NCI-H146 (cell line): ENCODE measurements at places on chromosomes 3 and 15.

DNA sequence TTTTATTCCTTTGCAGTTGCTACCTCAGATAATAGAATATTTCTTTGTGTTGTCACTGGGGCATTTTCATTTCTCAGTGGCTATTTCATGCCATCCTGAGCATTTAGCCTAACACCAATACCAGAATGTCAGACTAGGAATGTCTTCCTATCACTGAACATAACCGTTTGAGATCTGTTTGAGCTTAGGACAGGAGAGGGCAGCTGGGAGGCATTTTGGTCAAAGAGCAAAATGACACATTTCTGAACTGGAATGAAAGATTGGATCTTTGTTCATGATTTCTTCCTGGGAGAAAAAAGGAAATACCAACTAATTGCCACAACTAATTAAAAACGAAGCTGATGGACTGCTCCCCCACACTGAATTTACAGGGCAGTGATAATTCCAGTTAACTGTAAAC is 921.3 kb upstream of the NR2F2 start:
- no peak for DNase-seq

- DNase-seq, result no peak
Measured at GRCh38 chr15:75022783-75023180, 608 bp upstream of the PPCDC start.

GRCh38 chr3:61966200-61966599 is 404.8 kb downstream of the PTPRG start:
- no peak for DNase-seq

GRCh38 chr3:99896482-99896881 is 78.8 kb downstream of the CMSS1 start:
- peak; percentile 56 for DNase-seq

GRCh38 chr3:153623834-153624233 is 461.8 kb downstream of the RAP2B start:
- no peak for DNase-seq

- no peak for DNase-seq
Measured at GRCh38 chr3:162764808-162765071, 1268.1 kb downstream of the OTOL1 start.

DNA sequence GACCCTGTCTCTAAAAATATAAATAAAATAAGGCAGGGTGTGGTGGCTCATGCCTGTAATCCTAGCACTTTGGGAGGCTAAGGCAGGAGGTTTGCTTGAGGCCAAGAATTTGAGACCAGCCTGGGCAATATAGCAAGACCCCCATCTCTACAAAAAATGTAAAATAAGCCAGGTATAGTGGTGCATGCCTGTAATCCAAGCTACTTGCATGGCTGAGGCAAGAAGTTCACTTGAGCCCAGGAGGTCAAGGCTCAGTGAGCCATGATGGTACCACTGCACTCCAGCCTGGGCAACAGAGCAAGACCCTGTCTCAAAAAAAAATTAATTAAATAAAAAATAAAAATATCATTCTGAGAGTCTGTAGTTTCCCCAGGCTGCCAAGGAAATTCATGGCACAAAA is 4.1 kb upstream of the JAGN1 start:
- DNase-seq, result no peak

DNA sequence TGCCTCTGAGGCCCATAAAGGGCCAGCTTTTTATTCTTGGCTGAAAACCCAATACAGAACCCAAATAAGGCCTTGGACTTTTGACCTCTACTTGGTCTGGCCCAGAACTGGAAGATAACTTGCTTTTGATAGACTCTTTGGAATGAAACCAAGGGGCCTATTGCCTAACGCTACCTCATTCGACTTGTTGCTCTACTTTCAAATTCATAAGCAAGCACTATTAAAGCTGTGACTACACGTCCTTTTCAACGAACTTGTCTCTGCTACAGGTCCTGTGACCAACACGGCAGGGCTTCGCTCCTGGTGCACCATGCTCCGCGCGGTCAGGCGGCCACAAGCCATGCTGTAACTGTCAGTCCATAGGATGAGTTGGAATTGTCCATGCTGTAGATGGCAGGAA is 385.4 kb downstream of the MFSD1 start:
- DNase-seq, result no peak

- DNase-seq, result no peak
Measured at GRCh38 chr15:48664436-48664835, 18.9 kb upstream of the FBN1 start.

DNA sequence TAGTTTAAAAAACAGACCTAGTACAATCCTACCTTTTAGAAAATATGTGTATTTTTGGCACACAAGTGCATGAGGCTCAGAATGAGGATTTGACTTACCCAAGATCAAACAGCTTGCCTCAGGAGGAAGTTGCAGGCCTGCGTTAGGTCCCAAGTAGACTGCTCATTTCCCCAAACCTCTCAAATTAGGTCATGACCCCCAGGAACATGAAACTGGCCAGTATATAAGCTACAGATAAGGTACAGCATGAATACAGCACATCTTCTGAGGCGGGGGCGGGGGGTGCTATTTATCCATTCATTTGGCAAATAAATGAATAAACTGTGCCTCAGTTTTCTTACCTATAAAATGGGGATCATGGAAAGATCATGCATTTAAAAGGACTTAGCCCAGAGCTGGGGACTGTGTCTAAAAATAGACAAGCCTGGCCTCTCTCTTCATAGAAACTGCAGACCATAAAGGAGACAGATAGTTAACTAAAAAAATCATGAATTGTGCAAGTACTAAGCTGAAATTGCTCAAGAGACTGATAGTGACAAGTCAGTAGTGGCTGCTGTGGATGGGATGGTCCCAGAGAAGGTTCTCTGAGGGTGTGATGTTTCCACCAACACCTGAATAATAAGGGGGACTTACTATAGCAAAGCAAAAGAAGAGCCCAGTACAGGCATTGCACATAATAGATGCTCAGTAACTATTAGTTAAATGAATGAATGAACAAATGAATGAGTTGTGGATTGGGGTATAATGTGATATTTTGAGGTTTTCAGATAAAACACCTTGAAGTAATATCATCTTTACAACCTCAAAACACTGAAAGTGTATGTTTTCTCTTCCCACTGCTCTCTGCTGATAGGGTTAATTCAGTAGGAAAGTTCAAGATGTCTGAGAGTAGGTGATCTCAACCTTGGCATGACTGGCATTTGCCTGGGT is 258.5 kb upstream of the PROK2 start:
- DNase-seq, result no peak

GRCh38 chr15:52121896-52122295 is 9.3 kb upstream of the BCL2L10 start:
- DNase-seq, result no peak

DNA sequence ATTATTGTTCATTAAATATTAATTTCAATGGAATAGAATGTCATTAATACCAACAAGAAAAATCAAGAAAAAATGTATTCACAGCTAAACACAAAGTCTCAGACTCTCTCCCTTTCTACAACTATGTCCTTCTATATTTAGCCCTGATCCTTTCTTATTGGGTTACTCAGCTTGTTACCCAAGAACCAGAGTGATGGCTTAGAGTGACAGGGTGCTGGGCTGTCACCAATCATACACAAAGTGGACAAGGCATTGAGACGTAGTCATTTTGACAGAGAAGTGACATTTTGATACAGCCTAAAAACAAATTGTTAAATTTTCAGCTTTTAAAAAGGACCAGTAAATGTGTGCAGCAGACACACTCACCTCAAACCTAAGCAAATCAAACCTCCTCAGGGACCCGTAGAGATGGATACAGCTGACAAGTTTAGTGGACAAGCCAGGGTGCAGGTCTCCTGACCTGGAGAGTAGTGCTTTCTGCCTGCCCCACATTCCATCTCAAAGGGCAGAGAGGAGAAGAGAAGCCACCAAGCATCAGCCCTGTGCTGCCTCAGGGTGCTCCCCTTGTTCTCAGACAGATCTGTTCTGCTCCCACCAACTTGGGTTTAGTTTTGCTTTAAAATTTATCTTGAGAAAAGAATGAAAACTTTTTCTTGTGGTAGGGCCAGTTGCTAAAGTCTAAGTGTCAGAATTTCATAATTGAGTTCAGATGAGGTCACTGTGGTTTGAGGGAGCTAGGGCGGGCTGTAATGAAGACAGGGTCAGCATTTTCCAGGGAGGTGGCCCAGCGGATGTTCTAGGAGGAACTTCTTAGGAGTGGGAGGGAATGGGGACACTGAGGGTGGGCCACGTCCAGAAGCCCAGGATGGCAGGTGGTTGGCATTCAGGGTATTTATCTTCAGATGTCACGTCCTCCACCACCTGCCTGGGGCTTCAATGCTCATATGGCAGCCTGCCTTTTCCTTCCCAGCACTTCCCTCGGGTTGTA is 136.5 kb upstream of the TBL1XR1 start:
- DNase-seq, result peak; percentile 17

- no peak for DNase-seq
Measured at GRCh38 chr3:189058071-189058470, 113.7 kb upstream of the TPRG1 start.

- no peak for DNase-seq
Measured at GRCh38 chr3:147336543-147337278, 69.6 kb downstream of the ZIC4 start.

DNA sequence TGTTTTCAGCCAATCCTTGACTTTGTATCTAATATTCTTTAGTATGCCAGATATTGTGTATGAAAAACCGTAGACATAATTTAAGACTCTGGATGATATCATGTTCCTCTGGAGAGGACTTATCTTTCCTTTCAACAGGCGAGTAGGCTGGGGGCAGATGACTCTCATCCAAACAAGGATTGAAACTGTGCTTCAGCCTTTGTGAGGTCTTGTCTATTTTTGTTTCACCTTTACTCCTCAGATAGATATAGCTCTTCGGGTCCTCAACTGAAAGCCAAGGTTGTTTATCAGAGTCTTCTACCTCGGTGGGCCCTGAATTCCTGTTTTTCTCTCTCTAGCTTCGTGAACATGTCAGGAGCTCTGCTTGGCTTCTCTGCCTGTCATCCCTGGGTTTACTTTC is 66.0 kb downstream of the C3orf20 start:
- DNase-seq, result no peak
